T-helper 22 cell (primary cell): ENCODE measurements at places on chromosomes 3 and 15.

GRCh38 chr3:42179110-42179725, 86.8 kb downstream of the CCK start:
- no peak for DNase-seq

GRCh38 chr3:23608650-23609049, 197.1 kb upstream of the UBE2E1 start:
- no peak for DNase-seq

GRCh38 chr3:66472313-66473134, 28.3 kb downstream of the LRIG1 start:
- DNase-seq = peak; percentile 16

DNA sequence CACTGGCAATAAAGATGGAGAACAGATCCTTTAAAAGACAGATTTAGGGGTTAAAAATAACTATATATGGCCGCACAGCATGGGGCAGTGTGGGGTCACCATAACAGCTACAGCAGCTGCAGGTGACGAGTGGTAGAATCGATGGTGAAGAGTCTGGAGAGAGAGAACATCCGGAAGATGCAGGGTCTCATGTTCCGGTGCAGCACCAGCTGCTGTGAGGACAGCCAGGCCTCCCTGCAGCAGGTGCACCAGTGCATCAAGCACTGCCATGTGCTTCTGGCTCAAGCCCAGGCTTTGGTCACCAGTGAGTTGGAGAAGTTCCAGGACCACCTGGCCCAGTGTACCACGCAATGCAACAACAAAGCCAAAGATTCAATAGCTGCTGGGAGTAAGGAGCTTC, 93.7 kb upstream of the IMPG2 start:
- DNase-seq = no peak

DNA sequence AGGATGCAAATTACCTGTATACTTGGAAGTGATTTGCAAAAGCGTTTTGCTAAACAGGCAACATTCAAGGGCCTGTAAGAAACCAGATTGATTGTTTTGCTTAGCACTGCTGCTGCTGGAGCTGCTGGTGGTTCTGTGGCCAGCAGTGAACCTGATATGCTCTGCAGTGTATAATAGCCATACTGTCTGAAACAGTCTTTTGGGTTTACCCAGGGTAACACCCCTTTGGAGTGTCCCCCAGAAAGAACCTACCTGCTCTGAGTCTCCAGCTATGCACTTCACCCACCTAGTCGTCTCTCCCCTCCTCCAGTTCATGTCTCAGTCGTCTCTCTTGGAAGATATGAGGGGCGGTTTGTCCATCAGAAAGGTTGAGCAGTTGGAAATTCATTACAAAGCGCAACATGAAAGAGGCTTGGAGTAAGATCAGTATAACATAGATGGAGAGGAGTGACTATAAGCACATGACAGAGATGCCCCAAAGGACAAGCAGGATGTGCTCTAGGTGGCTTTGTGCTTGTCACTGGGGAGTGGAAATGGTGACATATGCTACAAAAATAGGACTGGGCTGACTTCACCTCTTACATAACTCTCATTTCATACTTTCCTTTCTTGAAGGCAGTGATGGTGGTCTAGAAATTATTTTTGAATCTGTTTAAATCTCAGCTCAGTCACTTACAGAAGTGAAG, 3.8 kb downstream of the MKRN2 start:
- DNase-seq = no peak

- DNase-seq = no peak
Observed at GRCh38 chr15:88805031-88805780, 2.0 kb downstream of the ACAN start.

DNA sequence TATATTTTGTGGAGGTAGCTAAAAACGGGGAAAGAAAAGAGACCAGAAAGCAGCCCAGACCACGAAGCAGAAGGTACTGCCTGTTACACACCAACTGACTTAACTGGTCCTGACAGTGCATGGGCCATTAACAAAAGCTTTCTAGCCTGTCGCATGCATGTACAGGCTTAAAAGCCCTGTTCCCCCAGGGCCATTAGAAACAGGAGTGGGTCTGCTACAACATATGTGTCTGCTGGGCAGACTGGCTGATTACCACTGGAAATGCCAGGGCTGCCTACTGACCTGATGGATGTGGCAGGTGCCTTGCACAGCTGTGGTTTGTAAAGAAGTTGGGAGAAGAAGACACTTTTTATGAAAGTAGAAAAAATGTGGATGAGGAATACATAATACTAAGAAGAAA, 137.4 kb downstream of the GAP43 start:
- DNase-seq = no peak

- DNase-seq = peak; percentile 21
Observed at GRCh38 chr3:73100741-73101559, 39.5 kb downstream of the EBLN2 start.

DNA sequence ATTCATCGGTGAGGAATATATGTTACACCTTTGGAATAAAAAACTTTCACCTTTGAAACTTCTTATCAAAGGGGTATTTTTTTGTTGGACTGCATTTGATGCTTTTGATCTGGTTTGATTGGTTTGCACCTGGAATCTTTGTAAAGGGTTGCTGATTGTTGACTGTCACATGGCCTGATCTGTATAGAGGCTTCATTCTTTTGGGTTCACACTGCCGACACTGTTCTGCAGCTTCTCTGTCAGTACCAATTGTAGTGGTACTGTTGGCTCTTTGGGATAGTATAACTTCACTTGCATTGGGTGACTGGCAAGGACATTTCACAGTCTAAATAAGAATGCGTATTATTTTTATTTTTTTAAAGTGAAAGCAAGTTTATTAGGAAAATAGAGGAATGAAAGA, 155.7 kb downstream of the DOCK3 start:
- DNase-seq = no peak

DNA sequence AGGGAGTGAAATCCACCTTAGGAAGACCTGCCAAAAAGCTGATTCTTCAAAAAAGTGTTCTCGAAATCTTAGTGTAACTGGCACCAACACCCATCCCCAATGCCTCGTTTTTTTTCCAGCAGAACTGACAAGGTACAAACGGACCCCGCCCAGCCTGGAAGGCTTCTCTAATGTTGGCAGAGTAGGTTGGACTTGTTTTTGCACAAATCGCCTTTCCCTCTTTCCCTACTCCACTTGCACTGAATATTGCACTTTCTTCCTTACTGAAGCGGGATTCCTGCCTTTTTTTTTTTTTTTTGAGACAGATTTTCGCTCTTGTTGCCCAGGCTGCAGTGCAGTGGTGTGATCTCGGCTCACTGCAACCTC, 544 bp upstream of the TIMMDC1 start:
- DNase-seq = no peak

GRCh38 chr3:49124991-49125670, 4.5 kb upstream of the USP19 start:
- no peak for DNase-seq

GRCh38 chr3:56373386-56373785, 94.9 kb downstream of the ERC2 start:
- DNase-seq = no peak

GRCh38 chr15:35383506-35383905, 162.5 kb downstream of the DPH6 start:
- no peak for DNase-seq

DNA sequence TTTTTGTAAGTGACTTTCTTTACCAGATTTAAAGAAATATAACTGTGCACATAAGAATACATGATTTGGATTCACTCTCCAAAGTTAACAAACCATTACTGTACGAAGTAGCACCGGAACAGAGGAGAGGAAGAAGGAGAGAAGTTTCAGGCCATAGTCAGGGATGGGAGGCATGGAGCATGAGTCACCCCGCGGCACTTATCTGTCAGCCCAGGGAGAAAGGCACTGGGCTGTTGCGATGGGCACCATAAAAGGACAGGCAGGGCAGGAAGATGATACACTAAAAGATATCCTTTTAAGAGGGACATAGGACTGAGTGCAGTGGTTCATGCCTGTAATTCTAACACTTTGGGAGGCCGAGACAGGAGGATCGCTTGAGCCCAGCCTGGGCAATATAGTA, 37.0 kb downstream of the TTC23 start:
- no peak for DNase-seq

- DNase-seq = no peak
Observed at GRCh38 chr3:140953028-140953960, 11.7 kb downstream of the SLC25A36 start.

- no peak for DNase-seq
Observed at GRCh38 chr15:77532846-77533245, 99.9 kb downstream of the LINGO1 start.

- no peak for DNase-seq
Observed at GRCh38 chr3:85161544-85161943, 202.8 kb downstream of the CADM2 start.

DNA sequence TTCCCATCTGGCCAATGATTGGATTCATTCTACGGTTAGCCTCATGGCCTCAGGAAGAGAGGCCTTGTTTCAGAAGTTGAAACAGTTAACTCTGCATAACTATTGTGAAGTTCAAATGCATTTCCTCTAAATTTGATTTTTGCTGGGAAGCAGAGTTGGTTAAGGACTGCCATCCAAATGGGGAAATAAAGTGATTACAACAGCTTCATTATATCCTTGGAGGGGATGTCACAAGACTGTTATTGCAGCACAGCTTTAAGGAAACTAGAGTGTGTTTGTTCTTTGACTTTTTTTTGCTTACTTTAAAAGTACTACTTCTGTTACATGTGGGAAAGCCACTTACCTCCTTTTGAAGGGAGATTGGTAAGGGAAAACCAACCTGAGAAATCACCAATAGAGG, 164.8 kb downstream of the AKAP13 start:
- DNase-seq = no peak

GRCh38 chr3:2770451-2770850, 339.7 kb downstream of the IL5RA start:
- DNase-seq = no peak

DNA sequence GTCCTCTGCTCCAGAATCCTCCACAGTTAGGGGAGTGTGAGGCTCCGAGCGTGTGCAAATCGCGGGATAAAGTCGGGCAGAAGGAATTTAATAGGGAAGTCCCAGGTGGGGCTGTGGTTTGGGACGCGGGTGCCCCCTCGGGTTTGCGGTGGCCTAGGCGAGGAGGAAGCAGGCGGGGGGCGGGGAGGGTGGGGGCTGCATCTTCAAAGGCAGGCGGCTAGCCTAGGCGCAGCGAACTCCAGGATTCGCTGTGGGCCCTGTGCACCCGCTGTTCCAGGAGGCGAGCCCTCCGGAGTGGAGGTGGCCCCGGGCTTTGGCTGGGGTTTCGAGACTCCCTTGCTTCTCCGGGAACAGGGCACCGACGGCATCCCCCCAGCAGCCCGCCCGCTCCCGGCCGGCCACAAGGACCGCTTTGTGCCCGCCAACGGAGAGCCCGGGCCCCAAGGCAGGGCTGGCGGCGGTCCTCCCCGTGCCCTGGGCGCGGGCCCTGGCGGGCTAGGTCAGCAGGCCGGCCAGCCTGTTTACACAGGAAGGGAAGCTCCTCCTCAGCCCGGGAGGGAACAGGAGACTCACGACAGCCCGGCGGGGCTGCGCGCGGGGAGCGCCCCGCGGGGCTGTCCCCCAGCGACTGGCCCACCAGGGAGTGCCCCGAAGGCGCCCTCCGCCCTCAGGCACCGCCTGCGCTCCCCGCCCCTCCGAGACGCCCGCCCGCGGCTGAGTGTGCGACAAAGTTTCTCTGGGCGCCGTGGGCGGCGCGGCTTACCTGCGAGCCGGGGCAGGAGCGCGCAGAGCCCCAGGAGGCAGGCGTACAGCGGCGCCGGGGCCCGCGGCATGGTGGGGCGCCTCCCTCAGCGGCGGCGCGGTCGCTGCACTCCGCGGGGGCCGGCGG, 753 bp downstream of the ITGB5 start:
- DNase-seq = no peak

- no peak for DNase-seq
Observed at GRCh38 chr3:159583662-159584061, 405.0 kb upstream of the IL12A start.

DNA sequence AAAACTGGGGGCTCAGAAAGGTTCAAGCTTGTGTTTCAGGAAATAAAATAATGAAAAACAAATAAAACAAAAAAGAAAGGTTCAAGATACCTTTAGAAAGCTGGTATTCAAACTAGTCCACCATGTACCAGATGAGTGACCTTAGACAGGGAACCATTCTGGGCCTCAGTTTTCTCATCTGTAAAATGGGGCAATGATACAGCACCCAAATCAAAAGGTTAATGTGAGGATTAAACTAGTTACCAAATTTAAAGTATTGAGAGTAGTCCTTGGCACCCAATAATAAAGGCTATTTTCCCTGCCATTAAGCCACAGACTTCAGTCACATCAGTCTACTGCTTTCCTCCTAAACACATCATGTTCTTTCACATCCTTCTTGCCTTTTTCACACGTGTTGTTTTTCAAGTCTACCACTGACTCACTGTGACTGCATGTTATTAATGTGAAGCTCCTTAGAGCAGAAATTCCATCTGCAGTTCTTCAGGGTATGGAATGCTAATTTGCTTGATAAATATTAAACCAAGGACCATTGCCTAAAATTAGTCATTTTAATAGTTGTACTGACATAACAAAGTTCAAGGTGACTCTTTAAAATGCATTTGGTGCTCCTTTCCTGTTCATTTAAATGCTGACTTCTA, 19.9 kb downstream of the TAMM41 start:
- DNase-seq = no peak
